Spleen (tissue), 13 donors: ENCODE measurements at places on chromosomes 2 and 18. TPM values are rescaled to one million over a fixed set of nuclear protein-coding genes. Genes with fewer than 3 reads are reported as not detected.

- no peak for DNase-seq
These were observed 248.5 kb upstream of the SESTD1 start for GRCh38 chr2:179513181-179513580.

DNA sequence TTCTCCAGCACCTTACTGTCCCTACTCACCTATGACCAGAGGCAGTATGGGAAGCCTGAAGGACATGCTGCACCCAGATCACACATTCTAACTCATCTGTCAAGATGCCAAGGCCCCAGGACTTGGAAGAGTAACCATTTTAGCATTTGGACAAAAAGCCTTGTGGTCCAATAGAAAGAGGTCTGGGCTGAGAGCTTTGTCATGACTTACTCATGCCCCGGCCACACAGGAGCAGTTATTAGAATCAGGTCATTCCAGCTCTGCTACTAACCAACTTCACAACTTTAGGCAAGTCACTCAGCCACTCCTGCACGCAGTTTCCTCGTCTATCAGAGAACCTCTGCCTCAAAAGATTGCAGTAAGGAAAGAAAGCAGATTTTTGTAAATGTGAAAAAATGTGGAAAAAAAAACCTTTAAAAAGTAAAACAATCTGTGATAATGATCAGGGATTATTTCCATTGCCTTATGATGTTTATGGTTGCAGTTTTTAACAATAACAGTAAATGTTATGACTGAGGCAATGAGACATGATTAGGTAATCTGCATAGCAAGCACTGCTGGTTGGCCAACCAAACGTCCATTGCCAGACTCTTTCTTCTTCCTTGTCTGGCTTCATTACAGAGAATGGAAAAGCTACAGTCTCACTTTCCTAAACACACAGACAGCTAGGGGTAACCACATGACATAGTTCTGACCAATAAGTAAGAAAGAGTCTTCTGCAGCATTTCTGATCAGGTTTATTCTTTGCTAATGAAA lies 255.4 kb upstream of the CHAC2 start:
- no peak for DNase-seq

- no peak for DNase-seq
These were observed 611.2 kb upstream of the PIK3C3 start for GRCh38 chr18:41343808-41344207.

The SRD5A2 gene
- not detected for total RNA-seq

The NGEF gene
- not detected for total RNA-seq

DNA sequence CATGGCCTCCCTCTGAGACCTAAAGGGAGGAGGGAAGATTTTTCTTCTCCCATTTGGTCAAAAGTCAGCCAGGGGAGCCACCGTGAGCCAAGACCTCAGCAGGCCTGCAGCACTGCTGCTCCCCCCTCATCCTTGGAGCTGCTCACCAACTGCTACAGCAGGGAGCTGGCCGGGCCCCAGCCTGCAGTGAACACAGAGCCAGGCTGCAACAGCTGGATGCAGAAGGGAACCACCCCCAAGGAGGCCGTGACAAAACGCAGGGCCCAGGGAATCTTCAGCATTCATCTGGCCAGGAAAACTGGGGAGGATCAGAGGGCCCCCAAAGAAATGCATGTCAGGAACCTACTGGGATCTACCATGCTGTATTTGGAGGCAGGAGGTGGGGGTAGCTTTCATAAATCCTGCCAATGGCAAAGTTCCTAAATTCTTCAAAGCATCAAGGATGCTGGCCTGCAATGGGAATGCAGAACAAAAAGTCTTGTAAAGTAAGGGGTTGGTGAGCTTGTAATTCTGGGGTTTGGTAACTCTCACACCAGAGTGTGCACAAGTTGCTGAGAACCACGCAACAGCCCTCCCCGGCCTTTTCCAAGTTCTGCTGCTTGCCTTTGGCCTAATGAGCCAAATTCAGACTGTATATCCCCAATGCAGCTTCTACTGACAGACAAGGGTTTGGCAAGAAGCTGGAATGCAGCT lies 61.0 kb downstream of the CACNB4 start:
- no peak for DNase-seq
